ENCODE measurements at places on chromosomes 7 and 10.

- DNase-seq, result peak; percentile 16
Measured at GRCh38 chr7:38574086-38574485, 57.1 kb downstream of the AMPH start.

DNA sequence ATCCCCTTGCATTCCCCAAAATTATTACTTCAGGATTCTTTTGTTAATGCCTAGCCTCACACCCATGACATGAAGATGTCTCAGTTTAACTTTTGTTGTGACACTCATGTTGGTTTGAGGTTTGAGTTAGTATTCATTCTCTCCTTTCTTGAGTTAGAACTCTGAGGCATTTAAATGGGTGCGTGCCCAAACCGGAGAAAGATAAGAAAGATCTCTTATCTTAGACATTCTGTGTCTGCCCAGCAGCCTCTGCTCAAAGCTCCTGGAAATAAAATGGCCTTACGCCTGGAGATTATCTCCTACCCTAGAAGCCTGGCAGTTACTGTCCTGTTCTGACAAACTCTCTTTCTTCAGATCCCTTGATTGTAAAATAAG is 26.3 kb downstream of the WBP1L start:
- DNase-seq, result no peak

- peak; percentile 21 for DNase-seq
Measured at GRCh38 chr7:77866786-77867536, 68.4 kb downstream of the PHTF2 start.

DNA sequence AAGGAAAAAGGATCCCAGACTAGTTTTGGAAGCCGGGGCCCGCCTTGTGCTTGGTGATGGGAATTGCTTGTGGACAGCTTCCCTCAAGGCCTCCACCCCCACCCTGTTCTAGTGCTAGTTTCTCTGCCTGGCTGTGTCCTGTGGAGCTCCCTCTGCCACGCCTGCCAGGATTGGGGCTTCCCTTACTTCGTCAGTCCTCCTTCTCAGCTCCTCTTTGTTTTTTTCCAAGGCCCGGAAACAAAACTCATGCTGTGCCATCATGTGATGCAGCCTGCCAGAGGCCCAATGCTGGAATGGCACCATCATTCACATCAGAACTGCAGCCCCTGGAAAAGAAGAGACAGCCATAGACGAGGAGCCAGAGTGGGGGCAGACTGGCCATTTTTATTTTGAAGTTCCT is 11.2 kb downstream of the YKT6 start:
- DNase-seq, result no peak

GRCh38 chr7:23893176-23893941 is 183.3 kb downstream of the STK31 start:
- no peak for DNase-seq

DNA sequence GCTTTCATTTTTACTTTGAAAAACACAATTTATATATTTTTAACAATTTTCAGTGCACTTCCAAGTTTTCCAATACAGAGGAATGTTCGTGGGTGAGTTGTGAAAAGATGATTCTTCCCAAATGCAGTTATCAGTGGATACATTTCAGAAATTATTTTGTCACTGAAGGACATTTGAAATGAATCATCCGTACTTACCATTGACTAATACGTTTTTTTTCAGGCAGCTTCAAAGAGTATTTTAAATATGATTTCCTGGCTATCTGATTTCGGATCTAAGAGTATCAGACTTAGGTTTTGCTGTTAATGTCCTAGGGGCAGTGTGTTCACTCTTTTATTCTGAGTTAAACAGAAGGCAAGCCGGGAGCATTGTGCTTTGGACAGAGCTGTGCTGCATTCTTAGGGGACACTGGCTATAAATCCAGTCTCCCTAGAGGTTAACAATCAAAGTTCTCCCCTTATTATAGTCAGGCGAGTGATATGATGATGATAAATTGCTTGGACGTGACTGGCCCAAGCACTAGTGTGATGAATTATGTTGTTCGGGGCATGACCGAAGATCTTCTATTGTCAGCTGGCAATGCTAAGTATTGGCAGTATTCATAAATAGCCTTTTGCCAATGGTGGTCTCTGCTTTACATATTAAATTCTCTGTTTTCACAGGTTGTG is 4.5 kb downstream of the PTER start:
- no peak for DNase-seq

- DNase-seq, result no peak
Measured at GRCh38 chr10:7913126-7913872, 95.0 kb downstream of the TAF3 start.

DNA sequence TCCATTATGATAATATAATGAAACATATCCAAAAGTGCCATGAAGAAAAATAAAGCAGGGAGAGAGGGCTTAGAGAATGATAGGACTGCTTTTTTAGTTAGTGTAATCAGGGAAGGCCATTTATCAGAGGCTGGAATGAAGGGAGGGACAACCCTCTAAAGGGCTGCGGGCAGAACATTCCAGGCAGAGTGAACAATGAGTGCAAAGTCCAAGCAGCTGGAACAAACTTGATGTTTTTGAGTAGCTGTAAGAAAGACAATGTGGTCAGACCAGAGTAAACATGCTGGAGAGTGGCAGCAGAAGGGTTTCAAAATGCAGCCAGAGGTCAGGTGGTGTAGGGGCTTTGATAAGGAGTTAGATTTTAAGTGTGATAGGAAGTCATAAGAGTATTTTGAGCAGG is 65.6 kb upstream of the CCDC6 start:
- DNase-seq, result no peak

- DNase-seq, result no peak
Measured at GRCh38 chr7:81120111-81120510, 201.3 kb upstream of the SEMA3C start.

- no peak for DNase-seq
Measured at GRCh38 chr10:123117644-123118417, 17.9 kb upstream of the HMX3 start.

- DNase-seq, result no peak
Measured at GRCh38 chr7:50706469-50706937, 76.2 kb downstream of the GRB10 start.

GRCh38 chr10:103055105-103055504 is 137.0 kb downstream of the CNNM2 start:
- no peak for DNase-seq

DNA sequence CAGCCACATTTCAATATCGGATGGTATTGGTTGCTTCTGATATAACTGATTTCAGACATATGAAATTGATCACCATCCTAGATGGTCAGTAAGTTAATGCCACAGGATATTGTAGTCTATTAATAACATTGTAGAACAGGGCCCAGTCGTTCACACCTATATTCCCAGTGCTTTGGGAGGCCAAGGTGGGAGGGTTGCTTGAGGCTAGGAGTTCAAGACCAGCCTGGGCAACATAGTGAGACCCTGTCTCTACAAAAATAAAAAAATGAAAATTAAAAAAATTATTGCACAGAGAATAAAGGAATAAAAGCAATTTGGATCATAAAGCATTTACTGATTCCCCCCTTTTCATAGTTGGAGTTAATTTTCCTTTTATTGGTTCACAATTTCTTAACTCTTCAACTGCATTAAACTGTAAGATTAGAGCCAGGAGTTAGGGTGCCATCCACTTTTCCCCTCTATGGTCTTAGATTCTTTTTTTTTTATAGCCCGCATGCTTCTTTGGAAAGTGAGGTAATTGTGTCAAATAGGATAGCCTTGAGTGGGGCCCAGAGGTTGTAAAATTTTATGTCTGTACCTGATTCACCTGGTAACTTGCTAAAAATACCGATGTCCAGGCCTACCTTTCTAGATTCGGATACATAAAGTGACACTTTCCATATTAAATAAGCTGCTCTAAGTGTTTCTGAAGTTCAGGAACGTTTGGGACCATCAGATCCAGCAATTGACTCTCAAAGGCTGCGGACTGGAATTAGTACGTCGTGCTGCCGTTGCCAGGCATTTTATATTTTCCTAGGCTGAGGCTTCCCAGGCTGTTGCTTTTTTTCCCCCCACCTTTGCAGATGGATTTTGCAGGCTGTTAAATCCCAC is 24.7 kb downstream of the ADK start:
- no peak for DNase-seq

GRCh38 chr7:23693224-23693623 is 13.2 kb downstream of the FAM221A start:
- no peak for DNase-seq

GRCh38 chr7:55191161-55191925 is 172.5 kb downstream of the EGFR start:
- DNase-seq, result no peak

DNA sequence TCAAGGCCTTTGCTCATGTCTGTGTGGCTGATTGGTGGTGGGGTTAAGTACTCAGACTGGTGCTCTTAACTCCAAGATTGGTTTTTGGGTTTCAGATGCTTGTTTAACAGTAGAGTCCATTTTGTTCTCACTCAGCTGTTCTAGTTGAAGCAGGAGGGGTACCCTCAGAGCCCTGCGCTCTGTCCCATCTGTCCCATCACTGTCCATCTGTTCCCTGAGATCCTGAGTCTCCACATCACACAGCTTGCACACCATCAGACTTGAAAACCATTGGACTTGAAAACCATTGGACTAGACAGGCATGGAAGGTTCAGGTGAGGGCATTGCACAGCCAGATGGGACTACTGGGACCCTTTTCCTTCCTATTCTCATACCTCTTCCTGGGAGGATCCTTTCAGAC is 39.3 kb downstream of the TMEM178B start:
- peak; percentile 6 for DNase-seq

GRCh38 chr7:158000160-158000559 is 587.5 kb downstream of the PTPRN2 start:
- no peak for DNase-seq

DNA sequence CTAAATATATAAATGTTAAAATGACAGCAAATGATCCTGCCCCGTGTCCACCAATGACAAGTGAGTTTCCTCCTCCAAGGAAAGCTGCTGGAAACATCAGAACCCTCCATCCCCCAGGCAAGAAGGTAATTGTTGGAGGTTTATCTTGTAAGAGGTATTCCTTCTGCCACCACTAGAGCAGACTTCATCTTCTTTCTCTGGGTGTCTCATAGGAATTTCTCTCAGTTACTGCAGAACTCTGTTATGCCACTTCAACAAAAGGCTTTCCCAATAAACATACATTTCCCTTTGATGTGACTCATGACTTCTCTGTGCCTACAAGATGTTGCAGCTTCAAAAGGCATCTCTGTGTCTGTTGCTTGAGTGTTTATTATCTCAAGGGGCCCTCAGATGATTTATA is 279.1 kb downstream of the BMPER start:
- DNase-seq, result no peak

DNA sequence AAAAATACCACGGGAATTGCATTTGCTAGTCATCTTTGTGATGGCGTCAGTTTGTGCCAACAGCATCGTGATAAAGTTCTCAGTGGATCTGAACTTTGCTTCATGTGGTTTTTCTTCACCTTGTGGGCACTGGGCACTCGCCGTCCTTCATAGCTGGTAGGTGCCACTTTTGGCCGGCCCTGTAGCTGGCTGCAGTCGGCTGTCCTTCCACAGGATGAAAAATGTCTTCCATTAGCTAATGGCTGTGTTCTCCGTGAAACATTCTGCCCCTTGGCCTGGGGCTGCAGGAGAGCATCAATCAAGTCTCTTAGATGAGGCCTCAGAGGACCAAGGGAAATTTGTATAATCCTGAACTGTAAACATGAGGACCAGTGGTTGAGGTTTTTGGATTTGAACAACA is 145.3 kb downstream of the DYNC1I1 start:
- DNase-seq, result no peak

DNA sequence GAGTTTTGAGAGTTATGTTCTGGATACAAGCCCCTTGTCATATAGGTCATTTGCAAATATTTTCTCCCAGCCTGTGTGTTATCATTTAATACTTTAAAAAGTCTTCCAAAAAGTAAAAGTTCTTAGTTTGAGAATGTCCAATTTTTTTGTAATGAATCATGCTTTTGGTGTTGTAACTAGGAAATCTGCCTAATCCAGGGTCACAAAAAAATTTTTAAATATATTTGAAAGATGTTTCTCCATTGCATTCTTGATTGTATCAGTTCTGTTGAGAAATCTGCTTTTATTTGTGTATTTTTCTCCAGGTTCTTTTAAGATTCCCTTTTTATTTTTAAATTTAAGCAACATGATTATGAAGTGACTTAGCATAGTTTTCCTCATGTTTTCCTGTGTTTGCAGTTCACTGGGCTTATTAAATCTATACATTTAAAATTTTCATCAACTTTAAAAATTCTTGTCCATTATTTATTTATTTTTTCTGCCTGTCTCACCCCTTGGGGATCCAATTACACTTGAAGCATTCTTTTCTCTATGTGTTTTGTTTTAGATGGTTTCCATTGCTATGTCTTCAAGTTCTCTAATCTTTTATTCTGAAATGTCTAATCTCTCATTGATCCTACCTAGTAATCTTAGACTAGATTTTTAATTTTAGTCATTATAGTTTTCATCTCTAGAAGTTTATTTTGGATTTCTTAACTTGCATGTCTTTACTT is 47.0 kb downstream of the CCDC71L start:
- DNase-seq, result no peak

- DNase-seq, result no peak
Measured at GRCh38 chr10:121096617-121097431, 245.7 kb downstream of the WDR11 start.

- no peak for DNase-seq
Measured at GRCh38 chr10:31896968-31897384, 31.7 kb downstream of the ARHGAP12 start.

DNA sequence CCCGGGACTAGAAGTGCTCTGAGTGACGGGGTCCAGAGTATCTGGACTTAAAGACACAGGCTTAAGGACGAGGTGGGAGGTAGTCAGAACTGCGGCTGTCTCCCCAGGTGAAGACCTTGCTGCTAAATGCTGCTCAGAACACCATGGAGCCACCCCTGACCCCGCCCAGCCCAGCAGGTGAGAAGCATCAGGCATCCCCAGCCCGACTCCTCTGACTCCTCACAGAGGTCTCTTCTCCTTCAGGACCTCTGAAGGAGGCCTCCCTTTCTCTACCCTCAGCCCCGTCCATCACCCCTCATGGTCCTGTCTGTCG is 5.8 kb downstream of the NFKB2 start:
- no peak for DNase-seq

All from DMS 273 treated with DMSO at 0.1 percent for 48 hours (cell line).